SJSA1 (cell line): ENCODE measurements at places on chromosomes 16 and 17. TPM values are rescaled to one million over a fixed set of nuclear protein-coding genes. Genes with fewer than 3 reads are reported as not detected.

DNA sequence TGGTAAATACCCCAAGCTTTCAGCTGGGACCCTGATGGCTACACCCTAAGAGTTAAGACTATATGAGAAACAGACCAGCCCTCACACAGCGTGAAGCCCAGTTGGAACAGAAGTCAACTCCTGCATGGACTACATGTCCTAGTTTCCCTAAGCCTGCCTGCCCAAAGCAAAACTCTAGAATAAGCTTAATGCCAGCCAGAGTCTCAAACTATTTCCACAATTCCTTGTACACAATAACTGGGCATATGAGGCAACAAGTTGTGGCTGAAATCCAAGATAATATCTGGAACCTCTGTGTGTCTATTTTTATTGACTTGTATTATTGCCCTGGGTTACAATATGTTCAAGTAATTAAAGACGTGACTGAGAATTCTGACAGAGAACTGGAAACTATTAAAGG is 19.4 kb downstream of the MYH10 start:
- DNase-seq: no peak
- no peaks in the 10 kb centered on the region for H3K36me3 ChIP-seq
- peaks cover 72% of the 10 kb centered on the region for H3K4me1 ChIP-seq
- H3K4me3 ChIP-seq: peak overlapping the region; percentile 27
- H3K27me3 ChIP-seq: no peaks in the 10 kb centered on the region
- H3K27ac ChIP-seq: peak overlapping the region; percentile 65

- H3K4me1 ChIP-seq: no peaks in the 10 kb centered on the region
- DNase-seq: no peak
- peaks cover 41% of the 10 kb centered on the region for H3K27me3 ChIP-seq
- H3K4me3 ChIP-seq: no peak within 1 kb of the TSS
- no peaks in the 10 kb centered on the region for H3K36me3 ChIP-seq
These were observed at the start of gene MT1A for GRCh38 chr16:56637814-56638750. Gene MT1A (plus strand): TSS chr16:56638666. CDS start chr16:56638739, 73 bp downstream.

Gene CUEDC1
- total RNA-seq: 16.7 and 27.3 TPM in 2 replicates

DNA sequence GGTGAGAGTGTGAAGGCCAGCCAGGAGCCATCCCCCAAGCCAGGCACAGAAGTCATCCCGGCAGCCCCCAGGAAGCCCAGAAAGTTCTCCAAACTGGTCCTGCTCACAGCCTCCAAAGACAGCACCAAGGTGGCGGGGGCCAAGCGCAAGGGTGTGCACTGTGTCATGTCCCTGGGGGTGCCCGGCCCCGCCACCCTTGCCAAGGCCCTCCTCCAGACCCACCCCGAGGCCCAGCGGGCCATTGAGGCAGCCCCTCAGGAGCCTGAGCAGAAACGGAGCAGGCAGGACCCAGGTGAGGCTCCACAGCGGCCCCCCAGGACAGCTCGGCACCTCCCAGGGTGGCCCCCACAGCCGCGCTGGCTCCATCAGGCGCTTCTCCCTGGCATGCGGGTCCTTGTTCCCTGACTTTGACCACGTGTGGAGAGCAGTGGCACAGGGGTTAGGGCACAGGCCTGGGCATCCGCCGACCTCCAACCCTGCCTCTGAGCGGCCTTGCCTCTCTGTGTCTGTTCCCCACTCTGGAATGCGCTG is 13.5 kb downstream of the FLYWCH2 start:
- H3K27ac ChIP-seq: no peak overlapping the region
- H3K27me3 ChIP-seq: no peaks in the 10 kb centered on the region
- no peak for DNase-seq

- H3K4me1 ChIP-seq: no peaks in the 10 kb centered on the region
- H3K36me3 ChIP-seq: no peaks in the 10 kb centered on the region
- H3K27me3 ChIP-seq: peaks cover 54% of the 10 kb centered on the region
- H3K4me3 ChIP-seq: no peak overlapping the region
- peak; percentile 33 for DNase-seq
These were observed 36.0 kb upstream of the RBFOX3 start for GRCh38 chr17:79646721-79647455.

DNA sequence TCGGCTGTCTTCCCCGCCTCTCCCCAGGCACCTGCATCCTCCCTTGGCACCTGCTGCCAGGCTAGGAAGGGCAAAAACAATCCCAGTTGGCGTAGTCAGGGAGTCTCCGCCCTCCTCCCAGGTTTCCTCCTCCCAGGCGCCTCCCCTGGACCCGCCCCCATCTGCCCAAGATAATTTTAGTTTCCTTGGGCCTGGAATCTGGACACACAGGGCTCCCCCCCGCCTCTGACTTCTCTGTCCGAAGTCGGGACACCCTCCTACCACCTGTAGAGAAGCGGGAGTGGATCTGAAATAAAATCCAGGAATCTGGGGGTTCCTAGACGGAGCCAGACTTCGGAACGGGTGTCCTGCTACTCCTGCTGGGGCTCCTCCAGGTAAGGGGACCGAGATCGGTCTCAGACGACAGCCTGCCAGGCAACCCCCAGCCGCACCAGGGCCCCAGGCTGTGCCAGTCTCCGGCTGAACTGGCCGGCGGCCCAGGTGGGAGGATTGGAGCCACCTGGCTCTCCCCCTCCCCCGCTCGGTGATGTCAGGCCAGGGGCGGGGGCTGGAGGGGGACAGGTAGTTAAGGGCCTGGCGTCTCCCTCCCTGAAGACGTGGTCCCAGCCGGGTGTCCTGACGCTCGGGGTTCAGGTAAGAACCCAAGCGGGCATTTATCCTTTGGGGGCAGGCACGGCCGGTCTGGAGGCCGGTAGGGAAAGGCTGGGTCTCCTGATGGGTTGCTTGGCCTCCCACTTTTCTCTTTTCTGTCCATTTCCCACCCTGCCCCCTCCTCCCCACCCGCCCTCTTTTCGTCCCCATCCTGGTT is at the start of gene GRB7:
Gene GRB7 (plus strand): TSS at position 179 of the 808 bp plus-strand sequence. CDS start 4,364 bp downstream, outside the sequence.
- DNase-seq: no peak
- no peak within 1 kb of the TSS for H3K27ac ChIP-seq
- H3K4me3 ChIP-seq: no peak within 1 kb of the TSS
- no peaks in the 10 kb centered on the region for H3K36me3 ChIP-seq

- H3K27me3 ChIP-seq: no peaks in the 10 kb centered on the region
- H3K4me1 ChIP-seq: peaks cover 23% of the 10 kb centered on the region
- H3K27ac ChIP-seq: no peak overlapping the region
- no peak overlapping the region for H3K4me3 ChIP-seq
- no peaks in the 10 kb centered on the region for H3K36me3 ChIP-seq
These were observed 46.2 kb downstream of the MARCHF10 start for GRCh38 chr17:62761884-62762283.

DNA sequence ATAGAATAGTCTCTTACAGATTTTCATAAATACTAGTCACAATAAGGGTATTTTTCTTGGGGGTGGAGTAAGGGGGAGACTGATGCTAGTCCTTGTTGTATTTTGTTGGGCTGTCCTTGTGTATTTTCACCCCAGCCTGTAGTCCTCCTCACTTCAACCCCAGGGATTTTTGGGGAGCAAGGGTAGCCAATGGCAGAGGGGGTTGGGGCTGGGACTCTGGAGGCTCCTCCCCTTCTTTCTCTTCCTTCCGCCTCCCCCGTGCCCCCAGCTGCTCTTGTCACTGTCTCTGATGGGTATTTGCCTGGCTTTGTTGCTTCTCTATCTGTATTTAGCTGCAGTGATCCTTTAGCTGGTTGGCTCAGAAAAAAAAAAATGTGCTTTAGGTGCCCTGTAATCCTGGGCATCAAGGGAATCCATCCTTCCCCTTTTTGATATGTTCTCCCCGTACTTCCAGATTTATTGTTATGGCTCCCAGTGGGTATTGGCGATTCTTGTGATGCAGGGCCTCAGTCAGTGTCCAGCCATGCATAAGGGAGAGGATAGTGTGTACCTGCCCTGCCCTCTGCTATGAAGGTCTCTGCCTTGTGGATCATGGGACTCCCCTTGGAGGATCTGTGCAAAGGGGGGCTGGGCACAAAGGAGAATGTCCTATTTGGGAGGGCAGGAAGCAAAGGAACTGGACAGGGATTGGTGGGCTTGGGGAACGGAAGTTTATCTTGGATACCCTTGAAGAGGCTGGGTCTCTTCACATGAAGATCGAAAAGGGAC is 16.5 kb downstream of the SNF8 start:
- no peak overlapping the region for H3K4me3 ChIP-seq
- peaks cover 97% of the 10 kb centered on the region for H3K36me3 ChIP-seq
- no peak overlapping the region for H3K27ac ChIP-seq
- H3K27me3 ChIP-seq: no peaks in the 10 kb centered on the region

Gene SLC13A5
- not detected in 2 replicates for total RNA-seq

DNA sequence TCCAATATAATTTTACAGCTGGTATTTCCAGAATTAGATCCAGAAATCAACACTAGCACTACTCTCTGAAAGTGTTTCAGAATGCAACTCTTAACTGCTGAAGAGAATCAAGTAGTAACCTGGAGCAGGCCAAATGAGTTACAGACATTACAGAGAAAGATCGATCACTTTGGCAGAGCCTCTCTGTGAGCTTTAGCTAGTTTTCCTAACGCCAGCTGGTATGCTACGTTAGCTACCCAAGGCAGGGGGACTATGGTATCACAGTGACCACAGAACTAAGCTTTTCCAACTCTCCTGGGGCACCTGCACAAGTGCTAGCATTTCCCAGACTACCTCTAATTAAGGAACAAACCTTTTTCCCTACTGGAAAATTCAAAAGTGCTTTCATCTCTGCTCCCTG is 30.4 kb downstream of the TRAF4 start:
- no peaks in the 10 kb centered on the region; the same call in 1 of the 2 replicates for H3K36me3 ChIP-seq
- H3K4me3 ChIP-seq: no peak overlapping the region
- H3K27me3 ChIP-seq: no peaks in the 10 kb centered on the region
- DNase-seq: no peak
- H3K4me1 ChIP-seq: no peaks in the 10 kb centered on the region
- no peak overlapping the region for H3K27ac ChIP-seq

GRCh38 chr16:67216612-67217490 is 10.1 kb upstream of the TMEM208 start:
- H3K27me3 ChIP-seq: no peaks in the 10 kb centered on the region
- DNase-seq: no peak

Gene EVPL
- not detected in 2 replicates for total RNA-seq

DNA sequence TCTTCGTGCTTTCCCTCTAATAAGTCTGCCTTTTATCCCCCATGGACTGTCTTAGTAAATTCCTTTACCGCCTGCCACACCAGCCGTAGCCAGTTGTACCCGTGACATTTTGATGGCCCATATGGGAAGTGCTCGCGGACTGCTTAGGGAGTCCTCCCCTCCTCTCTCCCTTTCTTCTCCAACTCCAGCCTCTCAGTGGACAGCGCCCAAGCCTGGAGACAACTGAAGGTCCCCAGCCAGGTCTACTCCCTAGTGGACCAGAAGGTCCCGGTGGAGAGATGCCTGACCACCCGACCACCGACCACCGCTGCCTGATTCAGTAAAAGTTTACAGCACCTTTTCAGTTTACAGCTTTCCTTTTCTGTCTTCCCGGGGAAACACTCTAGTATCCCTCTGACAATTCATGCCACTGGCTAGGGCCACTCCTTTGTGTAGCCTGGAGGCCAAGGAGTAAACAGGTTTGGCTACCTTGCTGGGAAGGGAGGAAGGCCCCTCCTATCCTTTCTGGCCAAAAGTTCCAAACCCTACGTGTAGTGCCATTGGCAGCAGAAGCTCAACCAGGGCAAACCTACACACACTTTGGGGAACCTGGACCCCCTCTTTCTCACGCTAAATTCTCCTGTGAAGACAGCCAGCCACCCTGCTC is 18.0 kb downstream of the CTRB2 start:
- H3K27ac ChIP-seq: no peak overlapping the region
- DNase-seq: no peak
- H3K4me3 ChIP-seq: no peak overlapping the region
- H3K27me3 ChIP-seq: no peaks in the 10 kb centered on the region; the same call in 1 of the 2 replicates

GRCh38 chr17:79042421-79043190 is 18.6 kb downstream of the C1QTNF1 start:
- no peak overlapping the region for H3K27ac ChIP-seq
- no peaks in the 10 kb centered on the region for H3K36me3 ChIP-seq
- H3K4me3 ChIP-seq: no peak overlapping the region
- H3K4me1 ChIP-seq: no peaks in the 10 kb centered on the region
- no peak for DNase-seq

Gene NME3
- total RNA-seq: 19.9 and 27.1 TPM in 2 replicates

Gene PITPNM3
- total RNA-seq: 6.0 and 8.6 TPM in 2 replicates

GRCh38 chr16:1903220-1903574 is 15.0 kb downstream of the HS3ST6 start:
- no peak overlapping the region for H3K4me3 ChIP-seq
- no peak overlapping the region for H3K27ac ChIP-seq
- no peak for DNase-seq
- no peaks in the 10 kb centered on the region for H3K36me3 ChIP-seq
- no peaks in the 10 kb centered on the region for H3K4me1 ChIP-seq

DNA sequence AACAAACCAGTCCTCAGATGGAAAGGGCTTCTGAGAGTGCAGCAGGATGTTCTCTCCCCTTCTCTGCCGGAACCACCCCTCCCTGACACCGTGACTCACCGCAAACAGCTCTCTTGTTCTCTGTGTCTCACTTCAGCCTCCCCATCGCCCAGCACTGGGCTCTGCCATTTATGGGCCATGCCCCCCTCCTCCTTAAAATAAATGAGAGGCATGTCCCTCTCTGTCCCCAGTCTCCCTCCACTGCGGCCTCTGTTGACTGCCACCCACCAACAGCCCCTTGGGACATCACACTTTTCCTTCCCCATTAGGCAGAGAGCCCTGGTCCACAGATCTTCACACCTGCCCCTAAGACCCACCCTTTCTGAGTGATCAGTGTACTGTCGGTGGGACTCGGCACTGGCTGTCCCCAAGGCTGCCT is 6.3 kb downstream of the CCDC102A start:
- H3K4me3 ChIP-seq: no peak overlapping the region
- DNase-seq: peak; percentile 43
- no peaks in the 10 kb centered on the region for H3K27me3 ChIP-seq
- peaks cover 22% of the 10 kb centered on the region for H3K4me1 ChIP-seq

DNA sequence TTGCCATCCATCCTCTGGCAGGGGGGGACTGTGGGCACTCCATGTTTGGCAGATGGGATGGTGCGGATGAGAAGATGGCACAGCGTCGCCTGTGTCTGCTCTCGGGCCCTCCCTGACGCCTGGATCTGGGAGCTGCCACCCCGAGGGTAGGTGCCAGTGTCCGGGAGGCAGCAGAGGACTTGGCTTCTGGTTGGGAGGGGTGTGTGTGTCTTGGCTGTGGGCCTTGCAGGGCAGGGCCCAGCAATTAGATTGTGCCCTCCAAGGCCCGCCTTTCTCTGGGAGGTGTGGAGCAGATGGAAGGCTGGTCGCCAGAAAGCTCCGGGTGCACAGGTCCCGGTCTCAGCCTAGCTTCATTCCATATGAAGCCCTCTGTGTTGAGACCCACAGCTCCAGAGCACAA is 1.4 kb downstream of the RAP1GAP2 start:
- DNase-seq: no peak
- H3K36me3 ChIP-seq: no peaks in the 10 kb centered on the region
- no peak overlapping the region for H3K4me3 ChIP-seq
- no peaks in the 10 kb centered on the region for H3K4me1 ChIP-seq
- H3K27me3 ChIP-seq: peaks cover 21% of the 10 kb centered on the region

DNA sequence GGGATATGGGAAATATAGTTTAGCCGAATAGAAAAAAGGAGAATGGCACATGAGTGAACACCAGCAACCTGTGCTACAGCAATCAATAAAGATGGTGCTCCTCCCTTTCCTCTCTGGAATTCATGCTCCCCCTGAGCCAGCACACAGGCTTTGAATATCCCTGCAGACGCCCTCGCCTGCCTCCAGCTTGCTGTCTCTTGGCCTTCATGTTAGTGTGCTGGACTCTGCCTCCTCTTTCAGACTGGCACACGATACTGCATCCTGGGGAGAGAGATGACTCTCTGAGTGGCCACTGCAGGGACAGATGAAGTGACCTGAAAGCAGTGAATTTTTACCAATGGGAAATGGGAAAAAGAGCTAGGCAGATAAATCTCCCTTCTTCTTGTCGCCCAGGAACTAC is 498.6 kb upstream of the SALL1 start:
- H3K36me3 ChIP-seq: no peaks in the 10 kb centered on the region
- H3K27ac ChIP-seq: no peak overlapping the region
- no peaks in the 10 kb centered on the region for H3K27me3 ChIP-seq
- DNase-seq: no peak
- no peak overlapping the region for H3K4me3 ChIP-seq

GRCh38 chr17:7215136-7215638 is 4.4 kb downstream of the DLG4 start:
- H3K4me3 ChIP-seq: peak overlapping the region; percentile 28
- H3K36me3 ChIP-seq: peaks cover 5% of the 10 kb centered on the region
- no peak overlapping the region for H3K27ac ChIP-seq
